ENCODE measurements at places on chromosomes 11 and 22.

DNA sequence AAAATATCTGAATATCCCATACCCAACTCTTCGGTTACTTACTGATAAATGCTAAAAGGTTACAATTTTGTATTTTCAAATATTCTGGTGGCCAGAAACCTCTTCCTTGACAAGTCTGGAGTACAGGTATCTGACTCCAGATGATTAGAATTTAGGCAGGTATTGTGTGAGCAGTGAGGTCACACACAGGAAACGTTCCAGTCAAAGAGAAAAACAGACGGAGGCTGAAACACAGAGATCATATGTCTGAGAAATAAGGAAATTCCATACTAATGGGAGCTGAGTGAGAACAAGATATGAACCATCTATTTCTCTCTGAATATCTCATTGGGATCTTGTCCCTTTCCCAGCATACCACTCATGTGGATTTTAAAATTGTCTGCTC lies 89.4 kb upstream of the IGLL5 start:
- no peak for DNase-seq

- DNase-seq: no peak
Observed at GRCh38 chr11:130789056-130789640, 127.1 kb downstream of the SNX19 start.

- no peak for DNase-seq
Observed at GRCh38 chr11:114610550-114610949, 15.0 kb upstream of the NXPE4 start.

DNA sequence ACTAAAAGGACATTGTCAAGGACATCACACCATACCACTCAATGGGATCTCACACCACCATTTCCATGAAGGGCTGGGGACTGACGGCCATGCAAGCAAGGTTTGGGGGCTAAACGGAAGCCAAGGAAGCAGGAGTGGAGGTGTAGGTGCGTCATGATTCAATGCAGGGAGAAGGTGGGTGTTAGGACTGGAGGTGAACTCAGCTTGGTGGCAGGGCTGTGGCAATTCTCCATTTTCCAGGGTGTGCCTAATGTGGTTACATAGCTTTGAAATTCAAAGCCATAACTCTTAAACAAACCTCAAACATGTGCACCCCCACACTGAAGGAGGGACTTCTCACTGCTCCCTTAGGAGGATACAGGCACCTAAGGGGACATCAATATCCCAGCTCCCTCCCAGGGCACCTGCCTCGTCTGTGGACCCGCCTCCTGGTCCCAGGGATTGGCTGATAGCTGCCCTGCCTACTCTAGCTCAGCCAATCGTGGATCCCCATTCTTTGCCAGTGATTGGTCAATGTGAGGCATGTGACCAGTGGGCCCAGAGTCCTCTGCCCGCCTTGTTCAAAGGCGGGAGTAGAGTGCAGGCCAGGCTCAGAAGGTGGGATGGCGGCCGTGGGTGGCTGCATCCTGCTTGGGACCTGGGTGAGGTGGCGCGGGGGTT lies 64.6 kb downstream of the CTTN start:
- no peak for DNase-seq

DNA sequence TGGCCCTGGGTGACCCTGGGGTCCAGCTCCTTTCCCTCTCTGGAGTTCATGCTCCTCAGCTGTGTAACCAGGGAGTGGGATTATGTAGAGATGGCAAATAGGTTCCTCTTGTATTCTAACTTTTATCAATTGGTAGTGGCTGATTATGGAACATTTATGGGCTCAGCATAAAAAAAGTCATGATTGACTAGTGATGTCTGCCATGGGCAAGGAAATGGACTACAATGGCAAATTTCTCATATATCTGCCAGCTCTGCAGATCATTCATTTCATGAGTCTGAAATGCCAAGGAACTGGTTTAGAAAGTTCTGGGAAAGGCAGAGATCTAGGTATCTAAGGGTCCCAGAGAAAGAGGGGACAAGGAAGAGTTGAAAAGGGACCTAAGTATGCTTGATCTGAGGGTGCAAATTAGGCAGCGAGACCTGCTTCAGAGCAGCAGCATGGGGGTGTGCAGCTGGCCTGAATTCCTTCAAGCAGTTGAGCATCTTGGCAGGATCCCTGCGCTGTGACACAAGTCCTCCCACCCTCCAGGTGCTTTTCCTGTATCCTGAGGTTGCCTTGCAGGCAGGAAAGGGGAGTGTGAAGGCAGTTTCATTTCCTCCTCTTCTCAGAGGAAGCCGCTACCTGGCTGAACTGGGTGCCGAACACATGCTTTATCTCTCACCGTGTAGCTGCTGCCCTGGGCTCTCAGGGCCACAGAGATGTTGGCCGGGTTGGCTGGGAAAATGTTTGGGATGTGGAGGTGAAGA lies 10.4 kb downstream of the SLC15A3 start:
- DNase-seq: no peak

DNA sequence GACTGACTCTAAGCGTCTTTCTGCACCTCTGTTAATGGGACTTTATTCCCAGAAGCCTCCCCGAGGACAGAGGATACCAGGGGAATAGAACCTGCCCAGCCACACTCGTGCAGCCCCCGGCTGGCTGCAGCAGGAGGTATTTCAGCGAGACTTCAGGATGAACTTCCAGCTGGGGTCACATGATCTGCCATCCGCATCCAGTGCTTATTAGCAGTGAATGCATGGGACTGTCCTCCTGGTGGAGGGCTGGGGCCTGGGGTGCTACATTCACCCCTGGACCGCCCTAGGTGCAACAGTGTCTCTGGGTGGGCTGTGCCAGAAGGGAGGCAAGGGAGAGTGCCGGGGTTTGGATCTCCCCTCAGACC lies 1.6 kb downstream of the DUSP8 start:
- DNase-seq: no peak

DNA sequence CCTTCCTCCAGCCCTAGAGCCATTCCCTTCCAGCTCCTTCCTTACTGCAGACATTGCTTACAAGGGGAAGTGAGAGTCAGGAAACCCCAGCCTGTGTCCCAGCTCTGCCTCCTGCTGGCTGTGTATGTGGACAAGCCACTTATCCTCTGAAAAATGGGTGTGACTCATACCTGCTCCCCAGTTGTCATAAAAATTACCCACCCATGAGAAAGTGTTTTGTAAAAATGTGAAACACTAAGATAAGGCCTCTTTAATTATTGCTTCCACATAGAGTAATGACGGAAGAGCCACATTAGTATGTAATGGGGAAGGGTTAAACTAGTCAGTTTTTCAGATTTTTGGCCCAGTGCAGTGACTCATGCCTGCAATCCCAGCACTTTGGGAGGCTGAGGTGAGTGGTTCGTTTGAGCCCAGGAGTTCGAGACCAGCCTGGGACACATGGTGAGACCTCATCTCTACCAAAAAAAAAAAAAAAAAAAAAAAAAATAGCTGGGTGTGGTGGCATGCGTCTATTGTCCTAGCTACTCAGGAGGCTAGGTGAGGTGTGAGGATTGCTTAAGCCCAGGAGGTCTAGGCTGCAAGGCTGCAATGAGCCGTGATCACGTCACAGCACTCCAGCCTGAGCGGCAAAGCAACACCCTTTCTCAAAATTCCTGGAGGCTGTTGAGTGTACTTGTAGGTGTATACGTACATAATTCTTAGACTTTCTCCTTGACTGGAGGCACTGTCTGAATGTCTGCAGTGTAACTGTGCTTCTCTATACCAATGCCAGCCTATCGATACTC lies 84.9 kb downstream of the CTTN start:
- DNase-seq: no peak

- DNase-seq: no peak
Observed at GRCh38 chr11:3882655-3883054, 27.2 kb downstream of the STIM1 start.

- DNase-seq: no peak
Observed at GRCh38 chr11:47784785-47785381, 17.7 kb upstream of the FNBP4 start.

GRCh38 chr11:19910931-19911330 lies 198.3 kb downstream of the NAV2 start:
- DNase-seq: no peak

- DNase-seq: no peak
Observed at GRCh38 chr22:32991353-32992101, 66.7 kb downstream of the SYN3 start.

DNA sequence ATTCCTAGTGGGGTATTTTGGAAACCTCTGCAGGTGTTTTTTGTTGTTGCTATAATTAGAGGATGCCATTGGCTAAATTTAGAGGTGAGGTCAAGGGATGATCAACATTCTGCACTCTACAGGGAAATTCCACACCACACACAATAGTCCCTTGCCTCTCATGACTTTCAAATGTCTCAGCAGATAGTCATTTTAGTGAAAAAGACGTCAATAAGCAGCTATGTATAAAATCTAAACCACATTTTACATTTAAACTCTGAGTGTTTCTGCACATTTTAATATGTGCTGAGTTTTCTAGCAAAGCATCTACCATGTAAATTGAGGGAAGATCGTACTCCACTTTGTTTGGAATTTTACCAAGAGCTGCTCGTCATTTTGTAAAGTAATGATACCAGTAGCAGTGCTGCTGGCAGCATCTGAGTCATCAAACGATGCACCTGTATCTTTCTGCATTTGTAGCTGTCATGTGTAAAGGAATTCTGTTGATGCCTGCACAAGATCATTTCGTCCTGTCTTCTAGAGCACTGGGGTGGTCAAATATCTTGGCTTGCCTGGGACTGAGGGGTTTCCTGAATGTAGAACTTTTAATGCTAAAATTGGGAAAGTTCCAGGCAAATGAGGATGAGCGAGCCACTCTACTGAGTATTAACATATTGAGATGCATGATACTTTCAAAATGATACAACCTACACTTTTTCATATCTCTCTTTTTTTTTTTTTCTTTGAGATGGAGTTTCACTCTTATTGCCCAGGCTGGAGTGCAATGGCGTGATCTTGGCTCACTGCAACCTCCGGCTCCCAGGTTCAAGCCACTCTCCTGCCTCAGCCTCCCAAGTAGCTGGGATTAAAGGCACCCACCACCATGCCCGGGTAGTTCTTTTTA lies 414.5 kb upstream of the SYN3 start:
- no peak for DNase-seq

DNA sequence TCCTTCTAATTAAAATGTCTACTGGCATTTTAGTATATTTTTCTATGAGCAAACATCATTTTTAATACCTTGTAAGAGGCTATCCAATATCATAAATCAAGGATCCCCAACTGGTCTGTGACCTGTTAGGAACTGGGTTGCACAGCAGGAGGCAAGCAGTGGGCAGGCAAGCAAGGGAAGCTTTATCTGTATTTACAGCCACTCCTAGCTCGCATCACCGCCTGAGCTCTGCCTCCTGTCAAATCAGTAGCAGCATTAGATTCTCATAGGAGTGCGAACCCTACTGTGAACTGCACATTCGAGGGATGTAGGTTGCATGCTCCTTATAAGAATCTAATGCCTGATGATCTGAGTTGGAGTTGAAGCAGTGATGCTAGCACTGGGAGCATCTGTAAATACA lies 70.2 kb upstream of the CREB3L1 start:
- no peak for DNase-seq

DNA sequence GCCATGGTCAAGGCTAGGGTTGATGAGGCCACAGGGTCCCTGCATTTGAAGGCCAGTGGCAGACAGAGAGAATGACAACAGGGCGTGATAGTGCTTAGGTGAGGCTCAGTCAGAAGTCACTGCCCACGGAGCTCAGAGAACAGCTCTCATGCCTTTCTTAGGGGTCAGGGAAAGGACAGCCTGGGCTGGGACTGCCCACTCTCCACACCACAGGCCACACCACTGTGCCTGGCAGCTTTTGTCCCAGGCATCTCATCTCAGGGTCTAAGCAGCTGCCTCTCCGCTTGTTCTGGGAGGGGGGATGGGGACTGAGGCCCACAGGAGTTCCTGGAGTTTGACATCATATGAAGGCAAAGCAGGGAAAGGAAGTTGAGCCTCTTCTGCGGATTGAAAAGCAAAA lies 150.2 kb upstream of the B3GAT1 start:
- no peak for DNase-seq

DNA sequence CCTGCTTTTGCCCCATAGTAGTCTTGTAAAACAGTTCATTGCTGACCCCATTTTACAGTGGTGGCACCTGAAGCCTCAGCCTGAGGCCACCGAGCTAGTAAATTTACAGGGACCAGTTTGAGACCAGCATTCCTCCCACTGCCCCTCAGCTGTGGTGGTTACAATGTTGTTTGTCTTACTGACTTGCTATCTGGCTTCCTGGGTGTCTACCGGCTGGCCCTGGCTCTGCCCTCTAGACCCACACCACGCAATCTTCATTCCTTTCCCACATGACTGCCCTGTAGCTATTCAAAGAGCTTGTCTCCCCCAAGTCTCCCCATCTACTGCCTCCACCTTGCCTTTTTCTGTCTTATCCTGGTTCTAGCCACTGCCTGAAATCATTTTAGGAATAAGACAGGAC lies 20.8 kb downstream of the PIK3IP1 start:
- no peak for DNase-seq

- peak; percentile 21 for DNase-seq
Observed at GRCh38 chr11:76919887-76920746, 59.4 kb downstream of the ACER3 start.

GRCh38 chr22:40716116-40716515 lies 36.8 kb downstream of the MCHR1 start:
- no peak for DNase-seq

DNA sequence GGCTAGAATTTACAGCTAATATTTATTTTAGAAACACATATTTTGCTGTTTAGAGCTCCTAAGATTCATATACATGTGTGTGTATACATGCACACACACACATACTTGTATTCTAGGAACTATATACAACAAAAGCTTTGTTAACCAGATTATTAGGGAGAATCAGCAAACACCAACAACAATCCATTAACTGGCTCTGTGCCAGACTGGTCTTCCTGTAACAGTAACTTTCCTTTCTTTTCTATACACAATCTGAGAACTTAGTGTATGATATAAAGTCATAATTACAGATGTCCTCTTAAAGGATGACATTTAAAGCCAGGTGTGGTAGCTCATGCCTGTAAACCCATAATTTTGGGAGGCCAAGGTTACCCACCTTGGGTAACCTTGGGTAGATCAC lies 49.5 kb upstream of the CLNS1A start:
- no peak for DNase-seq

- no peak for DNase-seq
Observed at GRCh38 chr22:27086080-27087044, 429.0 kb downstream of the MIAT start.

- no peak for DNase-seq
Observed at GRCh38 chr11:79482800-79483199, 42.0 kb upstream of the TENM4 start.

DNA sequence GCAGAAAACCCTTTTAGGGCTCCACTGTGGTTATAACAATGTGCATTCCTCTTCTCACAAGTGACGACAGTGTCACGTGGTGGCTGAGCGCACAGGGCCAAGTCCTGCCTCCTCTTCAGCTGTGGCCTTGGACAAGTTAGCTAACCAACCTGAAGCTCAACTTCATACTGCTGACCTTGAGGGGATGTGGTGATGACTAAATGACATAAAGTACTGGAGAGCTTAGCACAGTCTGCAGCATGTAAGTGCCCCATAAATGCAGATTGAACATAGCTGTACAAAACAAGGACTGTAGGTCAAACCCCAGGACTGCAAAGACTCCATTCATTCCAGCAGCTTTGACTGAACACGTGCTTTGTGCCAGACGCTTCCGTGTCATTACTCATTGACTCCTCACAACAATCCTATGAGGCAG lies 20.1 kb upstream of the MRGPRX2 start:
- DNase-seq: no peak
